Muscle of back (tissue), 13 donors: ENCODE measurements at places on chromosomes 2 and 18. TPM values are rescaled to one million over a fixed set of nuclear protein-coding genes. Genes with fewer than 3 reads are reported as not detected.

The AQP12A gene
- polyA plus RNA-seq: 0.57 TPM

The CDCA7 gene
- 17.0 TPM for polyA plus RNA-seq

The ALPI gene
- not detected for polyA plus RNA-seq

The COL4A3 gene
- polyA plus RNA-seq: 0.11 TPM

The CCNYL1 gene
- 13.2 TPM for polyA plus RNA-seq

The TMEM169 gene
- polyA plus RNA-seq: 3.9 TPM

The ALKAL2 gene
- polyA plus RNA-seq: 2.4 TPM
